Left colon (tissue), 2 donors: ENCODE measurements at places on chromosomes 7 and 10. TPM values are rescaled to one million over a fixed set of nuclear protein-coding genes. Genes with fewer than 3 reads are reported as not detected.

The RBP3 gene
- total RNA-seq = not detected

DNA sequence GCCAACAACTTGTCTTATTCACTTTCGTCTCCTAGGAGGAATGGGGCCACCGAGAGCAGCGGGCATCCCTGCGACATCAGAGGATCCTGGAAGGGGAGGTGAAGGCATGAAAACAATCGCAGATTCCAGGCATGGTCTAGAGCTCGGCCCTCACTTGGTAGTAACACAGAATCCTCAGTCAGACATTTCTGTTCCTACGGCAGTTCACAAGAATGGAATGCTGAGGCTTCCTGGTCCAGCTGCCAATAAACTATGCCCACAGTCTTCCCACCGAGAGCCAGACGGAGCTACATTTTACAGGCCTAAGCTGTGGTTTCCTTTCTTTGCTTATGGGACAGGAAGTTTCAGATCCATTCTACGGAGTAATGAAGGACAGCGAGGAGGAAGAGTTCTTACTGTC, 75.8 kb downstream of the OR13A1 start:
- no peak for DNase-seq

DNA sequence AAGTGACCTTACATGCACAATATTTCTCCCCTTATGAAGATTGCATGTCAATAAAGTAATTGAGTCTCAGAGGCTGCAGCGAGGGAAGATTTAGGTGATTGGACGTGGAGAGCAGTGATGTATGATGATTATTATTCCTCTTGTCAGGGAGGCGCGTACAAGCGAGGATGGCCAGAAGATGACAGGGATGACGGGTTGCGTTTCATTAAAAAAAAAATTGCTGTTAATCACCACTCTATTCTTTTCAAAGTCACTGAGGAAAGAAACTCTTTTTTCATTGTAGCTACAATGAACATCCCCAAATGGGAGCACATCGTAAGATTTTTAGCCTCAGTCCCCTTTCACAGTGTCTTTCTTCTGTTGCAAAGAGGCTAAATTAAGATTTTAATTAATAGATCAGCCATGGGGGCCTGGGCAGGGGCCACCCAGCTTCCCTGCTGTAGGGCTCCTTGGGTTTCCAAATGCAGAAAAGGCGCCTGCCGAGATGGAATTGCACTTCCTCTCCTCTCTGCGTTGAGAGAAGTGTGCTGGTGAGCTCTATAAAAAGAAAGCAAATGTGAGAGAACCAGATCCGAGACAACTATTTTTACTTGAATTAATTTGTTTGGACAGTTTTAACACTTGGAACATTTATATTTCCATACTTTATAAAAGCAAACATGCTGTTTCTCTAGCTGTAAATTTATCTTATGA, 998.1 kb downstream of the LRMDA start:
- DNase-seq = no peak

The SUV39H2 gene
- 7.9 TPM for total RNA-seq

DNA sequence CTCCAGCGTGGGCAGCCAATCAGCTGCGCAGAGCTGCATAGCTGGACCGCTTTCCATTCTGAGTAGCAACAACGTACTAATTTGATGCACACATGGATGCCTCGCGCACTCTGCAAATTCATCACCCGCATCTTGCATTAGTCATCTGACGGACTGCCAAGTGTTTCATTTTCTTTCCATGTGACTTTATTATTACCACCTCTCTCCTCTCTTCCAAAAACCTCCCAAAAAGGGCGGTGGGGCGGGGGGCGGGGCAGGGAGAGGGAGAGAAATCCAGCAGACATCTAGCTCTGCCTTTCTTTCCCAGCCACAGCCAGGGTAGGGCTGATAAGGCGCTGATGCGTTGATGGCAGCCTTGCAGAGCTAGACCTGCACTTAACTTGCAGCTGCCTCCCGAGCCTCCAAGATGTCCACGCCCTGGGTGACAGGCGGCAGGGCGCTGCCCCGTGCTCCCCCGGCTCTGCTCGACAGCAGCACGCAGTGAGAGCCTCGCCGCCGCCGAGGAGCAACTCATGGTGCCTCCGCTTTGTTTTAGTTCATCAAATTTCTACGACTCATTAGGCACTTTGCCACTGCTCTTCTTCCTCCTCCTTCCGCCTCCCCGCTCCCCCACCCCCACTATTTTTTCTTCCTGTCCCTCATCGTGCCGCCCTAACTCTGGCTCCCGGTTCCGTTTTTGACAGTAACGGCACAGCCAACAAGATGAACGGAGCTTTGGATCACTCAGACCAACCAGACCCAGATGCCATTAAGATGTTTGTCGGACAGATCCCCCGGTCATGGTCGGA, 147.3 kb downstream of the CELF2 start:
- peak; percentile 61 for DNase-seq

DNA sequence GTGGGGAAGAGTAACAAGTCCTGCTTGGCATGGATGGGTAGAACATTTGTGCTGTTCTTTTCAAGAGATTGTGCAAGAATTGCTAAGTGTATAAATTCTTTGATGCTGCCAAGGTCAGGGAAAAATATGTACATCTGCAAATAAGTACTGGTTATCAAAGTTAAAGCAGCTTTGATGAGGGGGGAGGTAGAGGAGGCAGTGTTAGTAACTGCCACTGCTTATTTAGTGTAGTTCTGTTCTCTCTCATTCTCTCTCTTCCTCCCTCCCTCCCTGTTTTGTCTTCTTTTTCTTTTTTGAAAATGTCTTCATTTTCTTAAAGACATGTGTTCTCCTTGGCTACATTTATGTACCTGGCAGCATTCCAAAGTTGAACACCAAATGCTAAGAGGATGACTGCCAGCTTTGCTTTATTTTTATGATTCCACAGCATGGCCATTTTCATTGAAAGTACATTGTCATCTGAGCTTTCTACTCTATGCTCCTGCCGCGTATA, 18.6 kb downstream of the CACNB2 start:
- no peak for DNase-seq

GRCh38 chr7:20214921-20215669, 2.1 kb downstream of the MACC1 start:
- no peak for DNase-seq
